Thymus (tissue), 14 donors: ENCODE measurements at places on chromosomes 1 and 21. TPM values are rescaled to one million over a fixed set of nuclear protein-coding genes. Genes with fewer than 3 reads are reported as not detected.

Gene NUF2
- 45.8 TPM for total RNA-seq

Gene SPRR2G
- 0.19 TPM for total RNA-seq

Gene ANKRD34A
- 0.19 TPM for total RNA-seq

Gene SERPINC1
- total RNA-seq: 0.14 TPM

Gene PRKCZ
- 7.6 TPM for total RNA-seq

- no peaks in the 10 kb centered on the region for H3K36me3 ChIP-seq
- no peak overlapping the region for H3K4me3 ChIP-seq
- no peaks in the 10 kb centered on the region for H3K4me1 ChIP-seq
- no peak for DNase-seq
Measured at GRCh38 chr1:172935062-172935592, 115.6 kb downstream of the TNFSF18 start.

Gene XKR8
- total RNA-seq: 1.3 TPM

Gene TAS1R1
- total RNA-seq: not detected

DNA sequence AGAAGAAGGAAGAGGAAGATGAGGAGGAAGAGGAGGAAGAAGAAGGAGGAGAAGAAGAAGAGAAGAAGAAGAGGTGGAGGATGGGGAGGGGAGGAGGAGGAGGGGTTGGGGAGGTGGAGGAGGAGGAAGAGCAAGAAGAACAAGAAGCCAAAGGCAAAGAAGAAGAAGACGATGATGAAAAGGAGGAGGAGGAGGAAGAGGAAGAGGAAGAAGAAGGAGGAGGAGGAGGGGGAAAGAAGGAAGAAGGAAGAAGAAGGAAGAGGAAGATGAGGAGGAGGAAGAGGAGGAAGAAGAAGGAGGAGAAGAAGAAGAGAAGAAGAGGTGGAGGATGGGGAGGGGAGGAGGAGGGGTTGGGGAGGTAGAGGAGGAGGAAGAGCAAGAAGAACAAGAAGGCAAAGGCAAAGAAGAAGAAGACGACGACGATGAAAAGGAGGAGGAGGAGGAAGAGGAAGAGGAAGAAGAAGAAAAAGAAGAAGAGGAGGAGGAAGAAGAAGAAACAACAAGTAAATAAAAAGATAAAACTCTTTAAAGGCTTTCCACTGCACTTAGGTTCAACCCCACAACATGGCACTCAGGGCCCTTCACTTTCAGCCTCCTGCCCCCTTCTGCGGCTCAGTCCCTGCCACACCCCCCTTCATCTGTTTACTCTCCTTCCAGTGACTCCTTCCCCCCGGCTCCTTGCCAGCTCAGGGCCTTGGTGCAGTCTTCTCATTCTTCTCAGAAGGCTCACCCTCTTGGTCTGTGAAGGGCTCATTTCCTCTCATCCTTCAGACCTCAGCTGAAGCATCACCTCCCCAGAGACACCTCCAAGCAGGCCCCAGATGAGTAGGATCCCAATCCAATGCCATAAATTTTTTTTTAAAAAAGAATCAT lies 114.0 kb downstream of the KCNN3 start:
- peaks cover 16% of the 10 kb centered on the region for H3K4me1 ChIP-seq
- peaks cover 8% of the 10 kb centered on the region for H3K27me3 ChIP-seq
- no peak overlapping the region for H3K4me3 ChIP-seq
- H3K36me3 ChIP-seq: no peaks in the 10 kb centered on the region
- DNase-seq: no peak
- no peak overlapping the region for H3K27ac ChIP-seq

DNA sequence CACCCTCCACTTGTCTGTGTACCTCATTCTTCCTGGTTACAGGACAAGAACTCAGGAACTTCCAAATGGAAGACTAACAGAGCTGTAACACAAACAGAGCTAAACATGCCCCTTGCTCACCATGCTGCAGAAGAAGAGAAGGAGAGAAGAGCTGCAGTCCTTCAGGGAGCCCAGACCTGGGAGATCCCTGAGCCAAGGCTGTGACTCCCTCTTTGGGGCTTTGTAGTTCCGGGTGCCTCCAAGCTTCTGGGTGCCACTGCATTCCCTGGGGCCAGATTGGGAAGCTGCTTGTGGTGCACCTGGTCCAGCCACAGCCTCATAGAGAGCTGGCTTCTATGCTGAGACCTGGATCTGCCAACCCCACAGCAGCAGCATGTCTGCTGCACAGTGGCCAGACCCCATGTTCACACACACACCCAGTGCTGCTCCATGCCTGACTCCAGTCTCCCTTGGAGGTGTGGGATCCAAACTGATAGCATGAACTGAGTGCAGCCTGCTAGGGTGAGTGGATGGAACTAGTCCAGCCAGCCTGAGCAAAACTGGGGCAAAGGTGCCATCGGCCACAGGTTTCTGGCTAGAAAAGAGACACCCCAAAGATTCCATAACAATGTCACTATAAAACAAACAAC lies 263.0 kb upstream of the NRIP1 start:
- H3K4me3 ChIP-seq: no peak overlapping the region
- no peaks in the 10 kb centered on the region for H3K4me1 ChIP-seq
- H3K27me3 ChIP-seq: no peaks in the 10 kb centered on the region

DNA sequence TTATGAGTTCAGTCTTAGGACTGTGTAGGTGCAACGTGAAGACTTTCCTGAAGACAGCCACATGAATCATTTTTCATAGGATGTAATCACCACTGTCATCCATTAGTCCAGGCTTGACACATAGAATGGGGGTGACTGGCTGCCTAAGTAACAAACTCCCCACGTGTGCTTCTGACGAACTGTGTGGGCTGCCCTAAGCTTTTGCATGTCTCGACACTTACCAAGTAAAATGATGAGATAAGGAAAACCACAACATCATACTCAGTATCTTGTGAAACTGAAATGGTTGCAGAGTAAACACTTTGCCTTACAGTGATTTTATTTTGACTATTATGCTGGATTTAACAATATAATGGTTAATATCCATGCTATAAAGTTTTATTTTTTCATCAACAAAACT lies 19.5 kb downstream of the ERG start:
- peak; percentile 48 for DNase-seq
- peaks cover 10% of the 10 kb centered on the region for H3K27me3 ChIP-seq
- no peak overlapping the region for H3K4me3 ChIP-seq
- H3K27ac ChIP-seq: no peak overlapping the region

DNA sequence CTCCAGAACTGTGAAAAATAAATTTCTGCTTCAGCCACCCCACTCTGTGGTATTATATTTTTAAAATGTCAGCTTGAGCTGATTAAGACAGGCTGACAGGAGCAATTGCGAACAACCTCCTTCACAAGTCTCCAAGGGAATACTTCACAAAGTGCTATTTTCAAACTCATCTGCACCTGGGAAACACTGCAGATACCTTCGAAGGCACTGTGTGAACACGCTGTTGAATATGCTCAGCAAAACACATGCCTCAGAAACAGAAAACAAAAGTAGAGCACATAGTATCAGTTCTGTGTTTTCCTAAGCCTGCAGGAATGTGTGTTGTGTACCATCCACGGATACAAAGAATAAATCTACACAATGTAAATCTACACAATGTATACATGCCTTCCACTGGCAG lies 10.6 kb downstream of the TSPAN2 start:
- H3K27ac ChIP-seq: no peak overlapping the region
- no peaks in the 10 kb centered on the region for H3K36me3 ChIP-seq
- H3K4me3 ChIP-seq: no peak overlapping the region
- no peaks in the 10 kb centered on the region for H3K27me3 ChIP-seq
- DNase-seq: no peak

Gene LCE2C
- not detected for total RNA-seq

DNA sequence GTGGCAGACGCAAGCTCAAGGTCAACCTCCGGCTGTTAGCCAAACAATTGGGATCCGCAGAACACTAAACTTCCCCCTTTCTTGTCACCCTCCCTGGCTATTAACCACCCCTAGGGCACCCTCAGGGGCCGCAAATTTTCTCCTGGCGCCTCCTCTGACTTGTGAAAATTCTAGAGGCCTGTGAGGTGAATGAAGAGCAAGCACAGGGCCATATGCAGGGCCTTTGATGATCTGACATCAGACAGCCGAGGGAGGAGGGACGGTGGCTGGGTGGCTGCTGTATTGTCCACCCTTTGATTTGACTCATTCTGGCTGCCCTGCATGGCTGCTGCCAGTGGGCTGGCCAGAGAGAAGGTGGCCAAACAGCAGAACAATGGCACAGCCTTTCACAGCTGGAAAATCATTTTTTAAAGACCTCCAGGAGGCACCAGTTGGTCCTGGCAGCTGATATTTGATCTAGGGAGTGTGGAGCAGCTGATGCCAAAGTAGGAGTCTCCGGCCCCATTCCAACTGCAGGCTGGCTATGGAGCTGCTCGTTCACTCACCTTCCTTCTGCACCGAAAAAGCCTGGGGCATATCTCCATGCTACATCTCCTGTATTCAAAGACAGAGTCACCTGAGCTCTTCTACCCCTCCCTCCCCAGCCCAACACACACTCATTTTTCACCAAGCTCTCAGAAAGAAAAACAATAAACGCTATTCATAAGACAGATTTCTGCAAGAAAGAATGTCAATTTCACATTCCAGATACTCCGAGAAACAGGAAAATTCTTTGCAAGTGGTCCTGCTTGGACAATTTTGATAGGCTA lies 44.9 kb upstream of the BARHL2 start:
- DNase-seq: no peak
- H3K27ac ChIP-seq: no peak overlapping the region
- H3K4me1 ChIP-seq: no peaks in the 10 kb centered on the region
- peaks cover 2% of the 10 kb centered on the region for H3K27me3 ChIP-seq
- H3K4me3 ChIP-seq: no peak overlapping the region
- no peaks in the 10 kb centered on the region for H3K36me3 ChIP-seq

DNA sequence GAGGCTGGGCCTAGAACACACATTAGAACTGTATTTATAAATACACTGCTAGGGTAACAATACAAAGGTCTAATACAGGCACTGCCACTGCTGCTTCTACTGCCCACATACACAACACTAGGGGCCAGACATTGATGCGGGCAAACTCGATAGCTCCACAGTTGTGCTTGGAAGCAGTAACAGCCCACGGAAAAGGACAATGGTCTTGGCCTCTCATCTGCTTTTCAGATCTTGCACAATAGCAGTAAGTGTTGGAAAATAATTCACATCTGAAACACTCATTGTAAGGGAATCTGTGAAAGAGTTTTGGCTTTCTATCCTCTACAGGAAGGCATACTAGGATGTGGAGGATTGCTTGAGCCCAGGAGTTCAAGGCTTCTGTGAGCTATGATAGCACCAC lies 6.9 kb upstream of the SPOCD1 start:
- peaks cover 7% of the 10 kb centered on the region for H3K4me1 ChIP-seq
- no peak overlapping the region for H3K27ac ChIP-seq
- DNase-seq: no peak
- H3K36me3 ChIP-seq: no peaks in the 10 kb centered on the region
- no peak overlapping the region for H3K4me3 ChIP-seq
- H3K27me3 ChIP-seq: no peaks in the 10 kb centered on the region

GRCh38 chr1:36367066-36367465 lies 18.7 kb downstream of the STK40 start:
- H3K36me3 ChIP-seq: peaks cover 4% of the 10 kb centered on the region
- DNase-seq: peak; percentile 50
- H3K4me3 ChIP-seq: no peak overlapping the region
- H3K27me3 ChIP-seq: no peaks in the 10 kb centered on the region
- peaks cover 41% of the 10 kb centered on the region for H3K4me1 ChIP-seq
- peak overlapping the region; percentile 94 for H3K27ac ChIP-seq

Gene CORT
- 0.24 TPM for total RNA-seq

DNA sequence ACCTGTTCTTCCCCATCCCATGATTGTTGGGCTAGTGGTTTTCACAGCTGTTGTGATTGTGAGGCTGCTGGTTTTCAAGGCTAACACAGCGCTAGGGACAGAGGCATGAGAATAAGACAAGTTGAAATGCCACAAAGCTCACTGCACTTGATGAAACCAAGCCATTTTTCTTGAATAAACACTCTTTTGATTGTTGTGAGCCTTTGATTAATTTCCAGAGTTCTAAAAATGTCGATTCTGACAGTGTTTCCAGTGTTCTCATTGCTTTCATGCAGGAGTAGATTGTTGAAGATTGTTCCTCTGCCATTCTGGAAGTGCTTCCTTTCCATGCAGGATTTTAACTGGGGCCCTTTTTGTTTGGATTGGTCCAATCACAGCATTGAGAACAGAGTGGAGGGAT lies 134.9 kb upstream of the GRIK3 start:
- H3K36me3 ChIP-seq: no peaks in the 10 kb centered on the region
- H3K27ac ChIP-seq: no peak overlapping the region
- DNase-seq: no peak
- no peaks in the 10 kb centered on the region for H3K27me3 ChIP-seq
- H3K4me1 ChIP-seq: no peaks in the 10 kb centered on the region
- no peak overlapping the region for H3K4me3 ChIP-seq

DNA sequence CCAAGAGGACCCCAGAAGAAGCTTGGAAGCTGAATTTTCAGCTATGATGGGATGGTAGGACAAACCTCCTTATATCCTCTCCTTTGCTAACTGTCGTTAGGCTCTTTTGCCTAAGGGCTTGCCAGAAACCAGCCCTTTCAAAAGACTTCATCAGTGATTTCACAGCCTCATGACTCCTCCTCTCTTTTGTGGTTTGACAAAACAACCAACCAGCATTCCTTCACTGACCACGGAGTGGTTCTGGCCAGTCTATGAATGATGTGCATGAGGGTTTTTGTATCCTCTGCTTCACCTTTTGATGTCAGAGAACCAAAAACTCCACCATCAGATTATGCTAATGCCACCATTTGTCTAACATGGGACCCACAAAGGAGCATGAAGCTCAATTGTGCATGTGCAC lies 116.9 kb upstream of the COA6 start:
- H3K4me1 ChIP-seq: no peaks in the 10 kb centered on the region
- no peak overlapping the region for H3K4me3 ChIP-seq
- no peak for DNase-seq
- no peaks in the 10 kb centered on the region for H3K36me3 ChIP-seq
- no peaks in the 10 kb centered on the region for H3K27me3 ChIP-seq

DNA sequence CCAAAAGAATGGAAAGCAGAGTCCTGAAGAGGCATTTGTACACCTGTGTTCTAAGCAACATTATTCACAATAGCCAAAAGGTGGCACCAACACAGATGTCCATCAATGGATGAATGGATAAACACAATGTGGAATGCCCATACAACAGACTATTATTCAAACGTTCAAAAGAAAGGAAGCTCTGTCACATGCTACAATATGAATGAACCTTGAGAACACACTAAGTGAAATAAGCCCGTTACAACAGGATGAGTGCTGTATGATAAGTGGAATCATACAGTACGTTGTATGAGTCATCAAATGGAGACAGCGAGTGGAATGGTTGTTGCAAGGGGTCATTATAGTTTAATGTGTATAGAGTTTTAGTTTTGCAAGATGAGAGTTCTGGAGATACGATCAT lies 80.1 kb downstream of the SH3BGR start:
- DNase-seq: no peak
- no peaks in the 10 kb centered on the region for H3K36me3 ChIP-seq
- no peak overlapping the region for H3K4me3 ChIP-seq
- no peaks in the 10 kb centered on the region for H3K27me3 ChIP-seq

GRCh38 chr1:26915204-26915842 lies 1.5 kb upstream of the NR0B2 start:
- H3K4me1 ChIP-seq: no peaks in the 10 kb centered on the region
- DNase-seq: no peak
- H3K36me3 ChIP-seq: no peaks in the 10 kb centered on the region
- no peak overlapping the region for H3K27ac ChIP-seq

Gene OR2T33
- total RNA-seq: not detected

- no peaks in the 10 kb centered on the region for H3K27me3 ChIP-seq
- H3K27ac ChIP-seq: no peak overlapping the region
- peaks cover 69% of the 10 kb centered on the region for H3K4me1 ChIP-seq
- DNase-seq: no peak
- no peak overlapping the region for H3K4me3 ChIP-seq
Measured at GRCh38 chr1:94071391-94071790, 49.6 kb downstream of the ABCA4 start.
